Fibroblast of skin of right quadriceps (primary cell): ENCODE measurements at places on chromosomes 6 and 20.

GRCh38 chr6:117603821-117604220 is 1.5 kb upstream of the GOPC start:
- no peak for DNase-seq

GRCh38 chr20:44651434-44651683 is 140 bp downstream of the ADA start:
- DNase-seq: no peak

DNA sequence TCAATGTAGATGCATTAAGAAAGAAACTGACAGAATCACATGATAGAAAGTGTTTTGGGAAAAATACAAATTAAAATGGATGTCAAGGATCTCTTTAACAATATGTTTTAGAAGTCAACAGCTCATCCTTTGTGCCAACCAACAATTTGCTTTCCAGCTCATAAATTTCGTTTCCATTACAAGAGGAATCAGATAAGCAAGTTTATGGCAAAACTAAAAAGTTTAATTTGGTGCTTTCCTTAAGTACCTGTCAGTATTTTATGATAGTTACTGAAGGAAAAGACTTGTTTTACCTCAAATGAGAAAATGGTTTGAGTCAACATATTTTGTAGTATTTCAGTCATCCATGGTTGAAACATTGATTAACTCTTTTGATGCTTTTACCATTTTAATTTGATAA is 130.0 kb downstream of the CDKAL1 start:
- DNase-seq: no peak

- DNase-seq: no peak
Observed at GRCh38 chr20:63005862-63006539, 763 bp downstream of the BHLHE23 start.

DNA sequence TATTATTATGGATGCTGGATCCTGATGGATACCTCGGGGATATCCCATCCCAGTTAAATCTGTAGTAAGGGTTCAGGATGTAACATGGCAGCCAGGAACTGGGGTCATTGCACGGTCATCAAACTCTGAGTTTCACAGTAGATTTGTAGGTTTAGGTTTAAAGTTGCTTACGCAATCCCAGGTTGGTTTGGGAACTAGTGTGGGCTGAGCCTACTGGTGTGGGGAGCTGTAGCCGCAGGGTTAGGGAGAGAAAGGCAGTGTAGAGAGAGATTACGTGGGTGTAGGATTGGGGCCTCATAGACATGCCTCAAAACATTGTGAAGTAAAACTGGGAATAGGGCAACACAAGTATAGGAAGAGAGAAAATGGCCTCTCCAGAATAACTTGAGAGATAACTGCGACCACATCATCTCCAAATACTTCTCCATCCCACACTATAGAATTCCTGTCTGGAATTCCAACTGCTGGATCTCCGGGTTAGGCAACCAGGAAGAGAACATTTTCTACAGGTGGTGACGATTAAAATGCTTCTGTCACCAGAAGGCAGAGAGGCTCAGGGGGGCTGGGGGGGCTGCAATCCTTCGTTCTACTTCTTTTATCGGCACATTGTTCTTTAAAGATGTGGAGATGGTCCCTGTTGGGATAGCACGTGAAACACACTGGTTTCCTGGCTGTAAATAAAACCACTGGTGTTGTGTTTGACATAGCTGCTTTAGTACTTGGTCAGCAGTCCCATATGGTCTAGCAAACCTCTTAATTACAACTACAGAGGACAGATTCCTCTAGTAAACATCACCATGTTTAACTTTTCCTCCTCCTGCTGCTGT is 44.9 kb upstream of the TMEM170B start:
- DNase-seq: peak; percentile 88

GRCh38 chr6:43943099-43943766 is 173.2 kb downstream of the VEGFA start:
- DNase-seq: no peak

DNA sequence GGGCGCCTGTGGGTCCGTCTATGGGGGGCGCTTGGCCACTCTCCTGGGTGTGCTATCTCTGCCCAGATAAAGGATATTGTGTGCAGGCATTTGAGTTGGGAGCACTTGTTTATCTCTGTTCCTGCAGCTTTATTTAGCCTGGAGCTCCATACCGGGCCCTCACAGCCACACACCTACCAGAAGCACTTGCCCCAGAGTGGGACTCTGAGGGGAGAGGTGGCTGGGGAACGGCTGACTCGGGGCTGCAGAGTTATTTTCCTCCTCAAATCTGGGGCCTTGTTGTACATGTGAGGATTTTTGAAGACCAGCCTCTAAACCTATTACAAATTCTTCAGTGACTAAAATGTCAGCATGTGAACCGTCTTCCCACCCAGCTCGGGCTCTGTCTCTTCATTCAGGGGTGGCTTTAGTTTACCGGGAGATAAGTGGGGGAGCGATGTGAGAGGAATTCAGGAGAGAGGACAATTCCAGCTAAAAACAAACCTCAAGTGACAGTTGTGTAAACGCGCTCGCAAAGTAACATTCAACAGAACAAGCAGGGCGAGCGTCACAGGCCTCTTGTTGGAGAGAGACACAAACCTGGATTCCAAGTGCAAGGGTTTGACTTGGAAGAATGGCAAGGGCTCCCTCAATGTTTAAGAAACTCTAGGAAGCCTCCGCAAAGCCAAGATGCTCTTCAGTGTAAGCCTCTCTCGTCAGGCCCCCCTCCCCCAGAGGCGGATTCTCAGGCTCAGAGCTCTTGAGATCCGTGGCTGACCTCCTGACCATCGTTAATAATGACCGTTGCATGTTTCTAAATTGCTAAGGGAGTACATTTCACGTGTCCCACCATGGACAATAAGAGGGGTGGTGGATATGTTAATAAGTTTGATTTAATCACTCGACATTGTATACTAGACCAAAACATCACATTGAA is 548.9 kb downstream of the QKI start:
- no peak for DNase-seq

DNA sequence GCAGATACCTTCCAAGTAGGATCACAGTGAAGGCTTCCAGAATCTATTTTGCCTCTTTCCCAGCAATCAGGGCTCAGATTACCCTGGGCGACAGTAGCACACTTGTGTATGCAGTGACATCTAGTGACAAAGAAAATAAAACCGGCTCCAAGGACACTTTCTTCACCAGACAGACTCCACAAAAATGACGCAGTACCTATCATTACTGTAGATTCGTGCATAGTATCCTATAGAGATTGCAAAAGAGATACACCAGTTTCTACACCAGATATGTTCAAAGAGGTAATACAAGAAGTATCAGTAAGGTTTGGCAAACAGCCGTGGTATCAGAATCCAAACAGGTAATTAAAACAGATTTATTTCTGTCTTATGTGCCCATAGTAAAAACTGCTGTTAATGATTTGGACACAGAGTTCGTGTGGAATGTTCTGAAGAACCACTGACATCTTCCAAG is 600.4 kb upstream of the JAG1 start:
- DNase-seq: peak; percentile 80

DNA sequence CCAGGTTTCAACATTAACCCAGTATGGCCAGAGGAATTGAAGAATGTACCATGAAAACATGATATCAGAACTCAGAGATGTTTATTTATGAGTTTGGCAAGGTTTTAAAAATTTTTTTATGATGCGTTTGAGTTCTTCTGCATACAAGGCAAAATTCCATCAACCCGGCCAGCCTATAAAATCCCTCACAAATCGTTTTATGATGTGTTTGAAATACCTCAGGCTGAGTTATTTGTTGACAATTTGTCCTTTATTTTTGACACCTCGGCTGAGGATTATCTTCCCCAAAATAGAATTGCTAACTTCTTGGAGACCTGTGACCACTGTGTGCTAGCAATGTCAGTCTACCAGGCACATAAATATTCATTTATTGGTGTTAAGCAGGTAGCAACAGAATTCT is 91.9 kb upstream of the SLC24A3 start:
- DNase-seq: no peak

- no peak for DNase-seq
Observed at GRCh38 chr6:90934081-90934480, 347.2 kb upstream of the MAP3K7 start.

DNA sequence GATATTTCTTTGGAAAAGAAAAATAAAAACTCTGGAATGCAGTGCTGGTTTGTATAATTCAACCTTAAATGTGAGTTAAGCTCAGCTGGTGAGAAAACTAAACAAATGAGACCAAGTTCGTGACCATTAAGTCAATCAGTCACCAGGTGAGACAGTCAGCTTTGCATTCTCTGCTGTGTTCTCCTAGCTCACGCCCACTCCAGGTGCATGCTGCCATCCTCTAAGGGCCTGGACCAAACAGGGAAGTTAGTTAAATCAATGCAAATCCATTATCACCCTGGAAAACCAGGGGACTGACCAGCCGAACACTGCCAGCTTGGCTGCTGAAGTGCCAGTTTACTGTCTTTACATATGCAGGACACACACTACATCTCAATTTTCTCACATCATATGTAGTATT is 7.2 kb downstream of the TPBG start:
- DNase-seq: no peak

DNA sequence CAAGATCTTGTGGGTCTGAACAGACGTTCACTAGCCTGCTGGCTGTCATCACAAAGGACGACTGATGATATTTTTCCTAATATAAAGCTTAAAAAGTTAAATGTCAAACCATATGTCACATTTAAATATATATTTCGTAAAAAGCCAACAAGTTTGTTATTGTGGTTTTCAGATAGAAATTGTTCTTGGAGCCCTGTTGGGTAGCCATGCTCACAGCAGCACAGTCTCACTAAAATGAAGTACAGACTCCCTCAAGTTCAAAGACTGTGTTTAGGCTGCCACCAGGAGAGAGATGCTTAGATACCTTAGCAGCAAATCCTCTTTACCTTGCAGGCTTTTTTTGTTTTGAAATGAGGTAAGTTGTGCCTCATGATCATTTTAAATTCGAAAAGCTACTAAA is 17.8 kb downstream of the EEF1E1 start:
- peak; percentile 61 for DNase-seq

GRCh38 chr6:145562771-145563615 is 172.3 kb downstream of the EPM2A start:
- DNase-seq: no peak

DNA sequence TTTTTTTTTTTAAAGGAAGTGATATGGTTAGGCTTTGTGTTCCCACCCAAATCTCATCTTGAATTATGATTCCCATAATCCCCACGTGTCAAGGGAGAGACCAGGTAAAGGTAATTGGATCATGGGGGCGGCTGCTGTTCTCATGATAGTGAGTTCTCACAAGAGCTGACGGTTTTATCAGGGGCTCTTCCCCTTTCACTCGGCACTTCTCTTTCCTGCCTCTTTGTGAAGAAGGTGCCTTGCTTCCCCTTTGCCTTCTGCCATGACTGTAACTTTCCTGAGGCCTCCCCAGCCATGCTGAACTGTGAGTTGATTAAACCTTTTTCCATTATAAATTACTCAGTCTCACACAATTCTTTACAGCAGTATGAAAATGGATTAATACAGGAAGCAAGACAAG is 64.3 kb downstream of the ZFP64 start:
- no peak for DNase-seq

- no peak for DNase-seq
Observed at GRCh38 chr20:17619351-17620093, 49.6 kb downstream of the DSTN start.

DNA sequence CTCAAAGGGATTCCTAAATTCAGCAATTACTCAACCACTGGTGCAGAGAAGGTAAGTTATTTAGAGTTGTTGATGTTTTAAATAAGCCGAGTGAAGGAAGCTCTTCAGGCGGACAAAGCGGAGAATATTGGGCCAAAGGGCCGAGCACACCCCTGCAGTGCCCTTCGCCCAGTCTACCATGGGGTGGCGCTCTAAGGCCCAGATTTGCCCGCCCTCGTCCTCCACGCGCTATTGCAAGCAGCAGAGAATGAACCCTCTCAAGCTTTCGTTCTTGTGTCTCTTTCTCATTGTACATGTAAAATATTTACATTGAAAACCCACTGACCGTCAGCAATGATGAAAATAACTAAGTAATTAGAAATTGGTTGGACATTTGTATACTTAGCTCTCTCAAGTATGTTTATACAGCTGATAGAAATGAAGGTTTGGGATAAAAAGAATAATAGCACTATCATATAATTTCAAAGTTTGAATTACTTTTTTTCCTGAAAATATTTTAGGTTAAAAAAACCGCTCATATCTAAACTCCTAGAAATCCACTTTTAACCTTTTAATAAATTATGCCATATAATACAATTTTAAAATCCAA is 195.0 kb upstream of the CEP162 start:
- peak; percentile 40 for DNase-seq

DNA sequence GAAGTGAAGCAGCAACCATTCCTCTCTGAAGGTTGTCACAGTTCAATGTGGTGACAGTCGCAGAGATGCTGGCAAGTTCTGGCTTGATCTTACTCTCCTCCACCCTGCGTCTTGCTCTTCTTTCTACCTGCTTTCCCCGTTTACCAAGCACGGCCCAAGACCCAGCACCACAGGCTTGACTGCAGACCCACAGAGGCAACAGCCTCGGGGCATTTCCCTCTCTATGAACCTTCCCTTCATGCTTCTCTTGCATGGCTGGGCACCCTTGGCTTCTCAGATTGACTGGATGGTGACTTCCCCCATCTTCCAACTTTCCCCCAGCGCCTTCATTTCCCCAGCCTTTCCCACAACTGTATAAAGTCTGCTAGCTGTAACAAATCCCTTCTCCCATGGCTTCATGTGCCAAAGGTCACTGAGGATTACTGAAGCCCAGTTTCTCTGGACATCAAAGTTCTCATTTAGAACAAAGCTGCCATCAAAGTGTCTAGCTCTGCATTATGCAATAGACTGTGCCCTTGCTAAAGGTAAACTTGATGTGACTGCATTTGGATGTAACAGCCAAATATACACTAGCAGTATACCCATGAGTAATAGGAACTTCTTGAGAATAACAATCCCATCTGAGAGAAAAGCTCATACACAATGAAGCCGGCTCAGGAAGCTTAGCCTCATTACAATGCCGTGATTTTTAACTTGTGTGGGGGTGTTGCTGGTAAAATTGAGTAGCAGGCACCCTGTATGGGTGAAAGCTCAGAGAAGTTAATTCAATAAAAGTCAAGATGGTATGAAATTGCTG is 723.1 kb upstream of the FLRT3 start:
- DNase-seq: no peak

DNA sequence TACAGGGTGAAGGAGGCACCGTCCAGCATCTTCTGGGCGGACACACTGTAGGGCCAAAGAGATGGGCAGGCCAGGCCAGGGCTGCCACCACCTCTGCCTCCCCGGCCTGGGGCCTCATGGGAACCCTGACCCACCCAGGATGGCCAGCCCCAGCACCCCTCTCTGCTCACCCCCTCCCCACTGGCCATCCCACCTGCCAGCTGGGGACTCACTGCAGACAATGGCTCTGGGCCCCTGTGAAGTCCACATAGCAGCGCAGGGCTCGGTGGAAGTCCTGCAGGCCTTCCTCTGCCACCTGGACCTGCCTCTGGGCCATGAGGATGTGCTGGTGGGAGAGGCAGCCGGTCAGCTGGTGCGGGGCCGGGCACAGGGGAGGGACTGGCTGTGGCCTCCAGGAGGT is 3.6 kb upstream of the C20orf144 start:
- DNase-seq: no peak

DNA sequence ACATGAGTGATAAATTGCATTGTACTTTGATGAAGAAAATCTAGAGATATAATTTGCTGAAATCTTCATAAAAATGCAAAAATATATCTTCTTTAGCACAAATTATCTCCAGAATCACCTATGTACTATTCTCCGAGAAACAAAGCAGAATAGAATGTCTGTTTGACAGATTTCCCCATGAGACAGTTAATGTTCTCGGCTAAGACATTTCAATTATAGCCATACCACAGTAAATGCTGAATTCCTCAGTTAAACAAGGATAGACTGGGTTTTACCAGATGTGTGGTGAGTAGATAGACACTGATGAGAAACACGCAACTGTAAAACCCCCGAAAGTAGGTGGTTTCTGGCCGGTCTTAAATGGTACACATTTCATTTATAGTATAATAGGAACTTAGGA is 69.8 kb downstream of the SNAP25 start:
- DNase-seq: no peak
